ENCODE measurements at places on chromosomes 12 and 14.
A peak's percentile ranks its signal among the peaks of the same experiment; 100 is the strongest.

DNA sequence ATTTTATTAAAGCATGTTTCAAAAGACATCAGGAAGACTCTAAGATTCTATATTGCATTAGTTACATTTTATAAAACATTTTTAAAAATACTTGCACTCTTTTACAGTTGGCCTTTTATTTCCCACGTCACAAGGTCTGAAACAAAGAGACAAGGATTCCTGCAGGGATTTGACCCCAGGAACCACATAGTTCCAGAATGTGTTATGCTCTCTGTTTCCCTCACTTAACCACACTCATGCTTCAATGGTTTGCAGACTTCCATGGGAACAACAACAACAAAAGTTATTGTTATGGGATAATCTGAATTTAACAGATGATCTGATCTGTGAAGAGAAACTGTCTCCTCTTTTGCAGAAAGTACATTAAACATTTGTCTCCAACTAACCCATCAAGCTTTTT, 104.3 kb upstream of the PPFIA2 start:
- no peak for DNase-seq

GRCh38 chr12:81089412-81089811, 11.5 kb downstream of the ACSS3 start:
- DNase-seq, result no peak

- no peak for DNase-seq
These were observed 7.5 kb downstream of the PTGR2 start for GRCh38 chr14:73859145-73859544.

- DNase-seq, result no peak
These were observed 35.4 kb downstream of the TAOK3 start for GRCh38 chr12:118337194-118337838.

DNA sequence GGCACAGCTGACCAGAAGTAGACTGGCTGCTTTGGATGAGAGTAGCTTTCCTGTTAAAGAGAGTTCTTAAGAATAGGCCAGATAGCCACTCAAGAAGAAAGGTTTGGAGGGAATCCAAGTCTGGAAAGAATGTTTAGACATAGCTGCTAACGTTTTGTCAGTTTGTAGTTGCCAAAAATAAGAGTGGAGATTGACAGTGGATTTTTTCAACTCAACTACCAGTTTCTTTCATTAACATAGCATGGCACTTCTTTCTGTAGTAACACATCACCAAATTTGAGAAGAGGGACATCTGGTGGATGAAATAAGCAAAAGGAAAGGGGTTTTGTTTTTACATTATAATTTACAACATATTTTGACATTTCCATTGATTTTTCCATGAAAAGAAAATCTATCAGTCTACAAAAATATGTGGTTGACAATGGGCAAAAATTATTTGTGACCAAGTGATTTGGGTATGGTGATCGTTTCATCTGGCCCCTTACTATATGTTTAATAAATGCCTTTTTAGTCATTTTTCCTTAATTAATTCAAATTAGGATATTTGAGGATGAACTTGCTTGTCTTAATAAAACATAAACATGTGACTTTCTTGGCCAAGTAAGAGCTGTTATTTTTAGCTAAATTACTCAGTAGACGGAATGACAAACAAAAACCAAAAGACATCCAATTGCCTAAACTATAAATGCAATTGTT, 71.1 kb downstream of the PTPRR start:
- DNase-seq, result peak; percentile 61

- no peak for DNase-seq
These were observed 277.6 kb upstream of the PLEKHG7 start for GRCh38 chr12:92425165-92425564.

DNA sequence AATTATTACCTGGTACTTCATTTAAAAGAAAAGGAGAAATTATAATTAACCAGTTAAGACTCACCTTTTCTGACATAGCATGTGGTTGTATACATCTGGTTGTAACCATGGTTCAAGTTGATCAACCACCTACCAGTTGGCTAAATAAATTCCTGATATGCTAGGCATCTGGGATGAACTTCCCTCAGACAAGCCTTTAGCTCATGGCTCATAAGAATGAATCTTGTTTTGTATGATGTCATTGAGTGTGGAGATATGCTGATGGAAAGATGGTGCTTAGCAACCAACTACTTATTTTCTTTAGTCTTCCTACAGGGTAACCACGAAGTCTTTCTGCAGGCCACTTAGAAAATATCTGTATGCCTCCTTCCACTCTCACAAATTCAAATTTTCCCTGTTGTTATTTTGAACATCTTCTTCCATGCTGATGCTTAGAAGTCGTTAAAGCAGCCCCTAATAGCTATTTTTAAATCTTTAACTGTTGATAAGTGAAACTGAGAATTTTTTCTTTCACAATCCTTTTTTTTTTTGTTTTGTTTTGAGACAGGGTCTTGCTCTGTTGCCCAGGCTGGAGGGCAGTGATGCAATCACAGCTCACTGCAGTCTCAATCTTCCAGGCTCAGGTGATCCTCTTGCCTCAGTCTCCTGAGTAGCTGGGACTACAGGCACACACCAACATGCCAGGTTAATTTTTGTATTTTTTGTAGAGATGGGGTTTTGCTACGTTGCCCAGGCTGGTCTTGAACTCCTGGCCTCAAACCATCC, 51.9 kb upstream of the PTHLH start:
- DNase-seq, result no peak

DNA sequence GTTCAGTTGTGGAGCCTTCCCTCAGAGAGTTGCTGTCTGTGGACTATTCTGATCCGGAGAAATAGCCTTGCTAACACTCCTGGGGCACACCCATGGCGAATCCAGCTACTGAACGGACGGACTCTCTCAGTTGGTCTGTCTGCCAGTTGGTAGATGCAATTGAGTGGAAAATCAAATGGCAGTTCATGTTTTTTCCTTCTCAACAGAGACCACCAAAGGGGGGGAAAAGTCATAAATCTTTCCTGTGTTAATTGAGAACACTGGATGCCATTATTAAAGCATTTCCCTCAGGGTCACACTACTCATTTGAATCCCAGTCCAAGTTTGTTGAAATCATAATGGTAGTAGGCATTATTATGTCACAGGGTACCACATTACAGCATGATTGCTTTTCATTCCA, 354.3 kb upstream of the FAR2 start:
- no peak for DNase-seq

- DNase-seq, result no peak
These were observed 129.6 kb downstream of the RPS29 start for GRCh38 chr14:49456589-49456988.

- peak; percentile 91 for DNase-seq
These were observed at the start of gene TCP11L2 for GRCh38 chr12:106302401-106303201. TCP11L2 (plus strand) TSS chr12:106302733; CDS start chr12:106311076, 8,343 bp downstream.

DNA sequence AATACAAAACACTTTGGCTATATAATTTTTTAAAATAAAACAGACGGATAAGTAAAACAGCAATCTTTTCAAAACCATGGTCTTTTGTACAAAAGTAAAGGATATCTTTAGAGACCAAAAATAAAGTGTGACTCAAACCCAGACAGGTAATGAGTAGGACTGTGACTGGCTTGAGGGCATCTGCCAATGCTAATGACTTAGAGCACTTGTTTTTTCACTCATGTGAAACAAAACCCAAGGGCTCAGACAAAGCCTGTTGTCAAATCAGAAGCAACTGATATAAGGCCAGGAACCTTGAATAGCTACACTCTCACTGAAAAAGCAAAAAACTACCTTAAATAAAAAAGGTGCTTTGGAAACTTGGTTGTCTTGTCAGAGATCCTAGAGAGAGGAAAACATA, 357.4 kb downstream of the TMEM117 start:
- no peak for DNase-seq

DNA sequence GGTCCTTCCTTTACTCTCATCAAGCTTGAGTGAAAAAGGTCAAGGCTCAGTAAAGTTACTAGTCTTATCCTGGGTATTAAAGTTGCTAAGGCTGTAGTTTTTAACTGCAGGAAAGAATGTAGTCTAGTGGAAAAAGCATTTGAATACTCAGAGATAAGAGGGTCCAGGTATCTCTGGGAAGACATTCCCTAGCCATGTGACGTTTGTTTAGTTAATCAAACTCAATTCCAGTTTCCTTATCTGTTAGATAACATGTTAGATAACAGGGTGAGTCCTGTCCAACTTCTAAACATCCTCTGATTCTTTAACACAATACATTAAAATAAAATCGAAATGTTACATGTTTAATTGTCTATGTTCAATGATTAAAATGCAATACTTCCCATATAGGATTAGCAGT, 720.7 kb upstream of the LMO3 start:
- no peak for DNase-seq

DNA sequence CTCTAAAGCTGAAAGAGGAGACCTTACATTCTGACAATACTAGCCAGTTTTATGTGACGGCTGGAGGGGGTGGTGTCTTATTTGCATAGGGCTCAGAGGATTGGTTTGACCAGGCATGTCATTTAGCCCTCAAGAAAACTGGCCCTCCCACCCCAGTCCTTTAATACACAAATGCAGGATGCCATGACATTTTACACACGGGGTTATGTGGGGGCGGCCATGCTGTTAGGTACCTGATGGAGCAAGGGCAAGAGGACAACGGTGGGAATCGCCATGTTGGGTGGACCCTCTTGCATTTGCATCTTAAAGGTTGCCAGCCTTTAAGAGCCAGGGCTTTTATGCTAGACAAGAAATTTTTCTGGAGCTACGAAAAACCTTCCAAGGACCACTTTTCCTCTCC, 23.3 kb downstream of the MDM2 start:
- DNase-seq, result no peak

GRCh38 chr14:50762001-50762930, 68.7 kb downstream of the NIN start:
- no peak for DNase-seq

DNA sequence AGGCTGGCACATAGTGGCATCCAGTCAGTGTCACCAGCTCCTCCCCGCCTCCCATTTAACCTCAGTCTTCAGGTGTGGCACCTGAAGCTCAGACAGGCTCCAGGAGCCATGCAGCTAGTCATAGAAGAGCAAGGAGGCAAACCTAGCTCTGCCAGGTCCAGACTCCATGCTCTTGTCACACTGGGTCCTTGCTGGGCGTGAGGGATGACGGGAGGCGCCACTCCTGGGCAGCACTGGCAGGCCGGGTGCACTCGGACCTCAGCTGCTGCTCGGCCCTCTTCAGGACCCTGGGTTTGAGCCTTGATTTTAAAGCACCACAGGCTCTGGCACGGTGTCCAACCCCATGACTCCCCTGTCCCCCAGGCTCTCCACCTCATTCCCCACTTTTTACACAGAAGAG, 24.1 kb downstream of the ITPK1 start:
- DNase-seq, result no peak

GRCh38 chr14:36315159-36315853, 5.1 kb downstream of the MBIP start:
- DNase-seq, result no peak

DNA sequence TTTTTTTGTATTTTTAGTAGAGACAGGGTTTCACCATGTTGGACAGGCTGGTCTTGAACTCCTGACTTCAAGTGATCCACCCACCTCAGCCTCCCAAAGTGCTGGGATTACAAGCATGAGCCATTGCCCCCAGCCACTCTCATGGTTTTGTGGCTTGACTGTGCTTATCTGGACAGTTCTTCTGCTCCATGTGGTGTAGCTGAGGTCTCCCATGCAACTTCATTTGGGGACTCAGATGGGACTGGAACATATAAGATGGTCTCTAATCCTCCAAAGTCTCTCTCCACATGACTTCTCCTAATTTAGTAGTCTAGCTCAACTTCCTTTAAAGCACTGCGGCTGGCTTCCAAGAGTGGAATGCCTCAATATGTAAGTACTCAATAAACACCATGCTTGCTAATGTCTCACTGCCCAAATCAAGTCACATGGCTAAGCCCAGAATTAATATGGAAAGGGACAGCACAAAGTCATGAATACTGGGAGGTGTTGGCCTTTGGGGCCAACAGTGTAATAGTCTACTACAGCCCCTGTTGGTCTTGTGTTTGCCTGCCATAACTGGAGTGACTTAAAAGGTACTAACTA, 7.4 kb downstream of the INHBC start:
- no peak for DNase-seq

- no peak for DNase-seq
These were observed 339.3 kb downstream of the NRXN3 start for GRCh38 chr14:78509516-78509915.

GRCh38 chr14:32468955-32469354, 139.9 kb downstream of the AKAP6 start:
- no peak for DNase-seq

DNA sequence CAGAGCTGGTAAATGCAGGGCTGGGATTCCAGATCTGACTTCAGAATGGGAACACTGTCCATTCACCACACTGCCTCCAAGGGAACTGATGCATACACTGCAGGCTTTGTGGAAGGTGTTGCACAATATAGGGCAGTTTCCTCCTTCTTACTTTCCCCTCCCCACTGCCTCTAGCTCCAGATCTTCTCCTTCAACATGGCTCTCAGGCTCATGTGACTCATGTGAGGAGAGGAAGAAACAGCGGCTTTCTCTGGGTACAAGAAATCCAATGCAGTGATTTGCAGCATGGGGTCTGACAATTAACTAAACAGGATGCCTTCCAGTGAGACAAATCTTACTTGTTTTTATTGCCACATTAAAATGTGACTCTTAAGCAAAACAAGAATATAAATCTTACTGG, 447.6 kb upstream of the CCDC196 start:
- DNase-seq, result peak; percentile 47

- no peak for DNase-seq
These were observed 81.6 kb downstream of the LMO3 start for GRCh38 chr12:16524378-16524777.

DNA sequence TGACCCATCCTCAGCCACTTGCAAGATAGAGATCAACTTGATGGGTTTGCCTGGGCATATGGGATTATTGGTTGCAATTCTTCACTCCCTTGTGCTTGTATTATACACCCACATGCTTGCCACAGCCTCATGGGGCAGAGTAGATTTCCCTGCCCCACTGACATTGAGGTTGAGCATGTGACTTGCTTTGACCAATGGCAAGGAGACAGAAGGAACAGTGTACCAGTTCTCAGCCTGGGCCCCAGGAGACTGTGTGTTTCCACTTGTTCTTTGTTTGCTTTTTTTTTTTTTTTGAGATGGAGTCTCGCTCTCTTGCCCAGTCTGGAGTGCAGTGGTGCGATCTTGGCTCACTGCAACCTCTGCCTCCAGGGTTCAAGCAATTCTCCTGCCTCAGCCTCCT, 31.8 kb downstream of the CALM1 start:
- DNase-seq, result no peak

DNA sequence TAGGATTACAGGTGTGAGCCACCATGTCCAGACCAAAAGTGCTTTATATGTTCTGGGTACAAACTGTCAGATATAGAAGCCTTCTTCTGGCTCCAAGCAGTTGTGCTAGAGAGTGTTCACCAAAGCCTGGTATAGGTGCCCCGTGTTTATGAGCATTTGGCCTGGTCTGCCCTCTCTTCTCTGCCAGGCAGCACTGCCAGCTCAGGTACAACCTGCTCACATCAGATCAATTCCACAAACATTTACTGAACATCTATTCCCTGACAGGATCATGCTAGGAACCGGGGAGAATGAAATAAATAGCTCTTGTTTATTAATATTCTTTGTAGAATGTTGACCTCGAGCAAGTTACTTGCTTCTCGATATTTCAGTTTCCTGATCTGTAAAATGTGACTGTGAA, 20.0 kb upstream of the SOCS2 start:
- DNase-seq, result no peak

- DNase-seq, result no peak
These were observed 1108.5 kb downstream of the SLC16A7 start for GRCh38 chr12:60704171-60704914.

- DNase-seq, result no peak
These were observed 65.5 kb upstream of the PPP4R3A start for GRCh38 chr14:91575469-91576208.

Measured in globus pallidus (tissue), 1 donor.